ENCODE measurements at places on chromosomes 3 and 15.

DNA sequence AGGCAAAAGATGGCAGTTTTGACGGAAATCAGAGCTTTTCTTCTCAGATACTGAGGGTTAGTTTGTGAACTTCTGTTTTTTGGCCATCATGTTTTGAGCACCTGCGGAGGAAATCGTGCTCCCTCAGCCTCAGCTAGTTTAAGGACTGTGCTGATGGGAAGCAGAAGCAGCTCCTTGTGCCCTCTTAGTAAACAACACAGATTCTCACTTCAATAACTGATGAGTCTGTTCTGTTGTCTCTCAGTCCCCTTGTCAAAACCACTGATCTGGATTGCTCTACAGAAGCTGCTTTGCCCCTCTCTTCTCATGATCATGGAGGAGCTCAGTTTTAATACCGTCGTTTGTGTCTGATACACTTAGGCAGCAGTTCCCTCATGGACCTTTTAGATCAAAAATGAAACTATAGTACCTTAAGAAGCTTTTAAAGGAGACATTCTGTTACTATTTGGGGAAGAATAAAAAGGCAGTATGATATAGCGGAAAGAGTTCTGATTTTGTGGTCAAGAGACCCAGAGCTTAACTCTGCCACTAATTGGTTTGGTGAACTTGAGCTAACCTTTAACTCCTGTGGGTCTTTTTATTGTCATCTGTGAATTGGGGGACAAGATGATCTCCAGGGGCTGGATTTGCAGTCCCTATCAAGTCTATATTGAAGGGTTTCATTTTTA lies 152.6 kb downstream of the BBX start:
- DNase-seq: no peak

DNA sequence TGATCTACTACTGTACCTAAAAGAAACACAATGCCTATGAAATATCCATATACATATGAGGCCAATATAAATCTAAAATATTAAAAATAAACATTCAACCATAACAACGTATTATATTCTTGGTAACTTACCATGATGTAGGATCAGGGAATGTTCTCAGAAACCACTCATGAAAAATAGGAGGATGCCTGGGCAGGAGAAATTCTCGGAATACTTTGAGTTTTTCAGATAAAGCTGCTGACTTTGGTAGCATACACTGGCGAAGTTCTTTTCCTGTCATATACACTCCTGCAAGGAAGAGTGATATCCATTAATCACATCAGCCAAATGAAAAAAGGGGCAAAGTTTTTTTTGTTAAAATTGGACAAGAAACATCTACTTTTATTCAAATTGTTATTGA lies 11.3 kb upstream of the XRN1 start:
- no peak for DNase-seq

DNA sequence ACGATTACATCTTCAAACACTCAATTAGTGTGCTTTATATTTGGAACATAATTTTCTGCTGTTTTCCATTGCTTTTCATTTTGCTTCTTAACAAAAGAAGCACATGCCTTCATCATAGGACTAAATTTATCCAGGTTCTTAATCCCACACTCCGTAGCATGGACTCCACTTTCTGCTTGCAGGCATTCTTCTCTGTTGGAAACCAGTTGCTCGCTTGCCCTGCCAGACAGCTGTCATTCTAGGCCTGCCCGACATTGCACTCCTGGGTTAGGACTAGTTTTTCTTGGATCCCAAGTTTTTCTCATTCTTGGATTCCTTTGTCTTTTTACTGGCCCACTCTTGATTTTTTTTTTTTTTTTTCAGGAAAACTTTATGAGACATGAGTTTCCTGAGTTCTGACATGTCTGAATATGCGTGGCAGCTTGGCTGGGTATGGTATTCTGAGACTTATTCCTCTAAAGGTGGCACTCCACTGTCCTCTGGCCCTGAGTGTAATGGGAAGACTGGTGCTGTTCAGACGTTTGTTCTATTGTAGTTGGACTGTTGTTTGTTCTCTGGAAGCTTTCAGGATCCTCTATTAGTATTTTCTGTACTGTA lies 6.3 kb upstream of the ATP1B3 start:
- DNase-seq: no peak

- DNase-seq: no peak
Observed at GRCh38 chr15:67187351-67187854, 67.1 kb downstream of the AAGAB start.

GRCh38 chr3:100448079-100448478 lies 44.3 kb upstream of the TMEM45A start:
- DNase-seq: no peak

DNA sequence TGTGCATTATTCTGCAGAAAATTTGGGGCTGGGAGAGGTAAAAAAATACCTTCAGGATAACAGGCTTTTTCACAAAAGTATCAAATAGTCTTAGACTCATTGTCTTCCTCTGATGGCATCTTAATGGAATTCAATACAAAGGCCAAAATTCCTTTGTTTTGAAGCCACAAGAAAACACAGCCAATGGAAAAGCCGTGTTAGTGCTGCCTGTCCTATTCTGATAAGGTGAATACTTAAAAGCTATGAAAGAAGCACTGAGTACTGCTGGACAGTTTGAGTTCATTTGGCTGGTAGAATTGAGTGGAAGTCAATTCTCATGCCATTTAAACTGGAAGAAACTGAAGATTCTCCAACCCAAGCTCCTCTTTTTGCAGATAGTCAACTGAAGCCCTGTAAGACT lies 395.3 kb upstream of the TPRG1 start:
- DNase-seq: no peak

DNA sequence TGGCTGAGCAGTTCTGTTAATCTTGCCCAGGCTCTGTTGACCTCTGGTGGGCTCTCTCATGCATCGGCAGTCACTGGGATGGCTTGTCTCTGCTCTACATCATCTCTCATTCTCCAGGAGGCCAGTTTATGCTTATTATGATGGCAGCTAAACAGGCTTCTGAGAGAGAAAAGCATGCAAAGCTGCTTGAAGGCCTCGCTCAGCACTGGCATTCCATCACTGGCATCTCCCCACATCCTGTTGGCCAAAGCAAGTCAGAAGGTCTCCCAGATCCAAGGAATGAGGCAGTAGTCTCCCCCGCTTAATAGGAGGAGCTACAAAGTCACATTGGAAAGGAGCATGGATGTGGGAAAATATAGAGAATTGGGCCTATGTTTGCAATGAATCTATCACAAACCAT lies 212.6 kb downstream of the ZNF621 start:
- DNase-seq: no peak

DNA sequence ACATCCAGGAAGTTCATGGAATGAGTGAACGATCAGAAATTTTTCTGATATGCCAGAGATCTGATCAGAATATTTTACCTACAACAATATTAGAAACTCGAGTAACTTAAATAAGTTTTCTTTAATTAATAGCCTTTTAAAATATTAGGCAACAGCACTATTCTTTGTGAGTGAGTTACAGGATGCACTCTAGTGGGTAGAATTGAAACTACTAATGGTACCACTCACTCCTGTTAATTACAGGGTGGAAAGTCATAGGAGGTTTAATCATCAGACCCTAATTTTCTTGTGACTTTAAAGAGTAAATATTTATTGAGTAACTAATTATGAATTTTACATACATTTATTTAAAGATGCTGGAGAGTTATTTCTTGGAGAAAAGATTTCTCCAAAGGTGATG lies 217.3 kb downstream of the CACNA2D3 start:
- no peak for DNase-seq

GRCh38 chr15:100572362-100572983 lies 29.5 kb downstream of the LINS1 start:
- DNase-seq: no peak

DNA sequence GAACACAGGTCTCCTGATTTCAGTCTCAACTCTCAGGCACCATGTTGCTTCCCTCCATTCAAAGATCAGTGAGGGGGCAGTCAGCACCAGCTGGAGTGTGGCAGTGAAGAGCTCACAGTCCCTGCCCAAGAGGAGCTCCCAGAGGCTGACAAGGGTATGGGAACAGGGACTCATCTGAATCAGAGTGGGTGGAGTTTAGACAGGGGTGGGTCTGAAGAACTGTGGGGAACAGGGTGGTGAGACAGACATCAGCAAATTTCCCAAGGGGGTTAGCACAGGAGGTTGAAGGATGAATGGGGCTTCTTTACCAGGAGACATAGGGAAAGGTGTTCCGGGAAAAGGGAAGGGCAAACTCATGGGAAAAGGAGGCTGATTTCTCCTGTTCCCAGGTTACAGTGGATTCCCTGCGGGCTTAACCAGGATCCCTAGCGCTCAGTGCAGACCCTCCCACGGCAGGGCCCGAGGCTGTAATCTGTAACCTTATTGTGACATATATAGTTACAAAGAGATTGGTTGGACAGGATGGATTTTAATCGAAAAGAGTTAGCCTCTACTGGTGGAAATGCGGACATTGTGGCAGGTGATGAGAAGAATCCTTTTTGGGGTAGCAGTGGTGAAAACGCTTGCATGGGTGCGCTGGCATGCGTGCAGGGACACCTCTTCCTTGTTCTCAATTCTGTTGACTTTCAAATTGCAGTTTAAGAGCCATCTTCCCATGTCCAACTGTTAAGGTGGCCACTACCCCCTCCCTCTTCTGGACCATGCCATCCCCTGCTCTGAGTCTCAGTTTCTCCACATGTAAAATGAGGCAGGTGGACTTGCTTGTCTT lies 160.3 kb downstream of the SMAD6 start:
- no peak for DNase-seq

DNA sequence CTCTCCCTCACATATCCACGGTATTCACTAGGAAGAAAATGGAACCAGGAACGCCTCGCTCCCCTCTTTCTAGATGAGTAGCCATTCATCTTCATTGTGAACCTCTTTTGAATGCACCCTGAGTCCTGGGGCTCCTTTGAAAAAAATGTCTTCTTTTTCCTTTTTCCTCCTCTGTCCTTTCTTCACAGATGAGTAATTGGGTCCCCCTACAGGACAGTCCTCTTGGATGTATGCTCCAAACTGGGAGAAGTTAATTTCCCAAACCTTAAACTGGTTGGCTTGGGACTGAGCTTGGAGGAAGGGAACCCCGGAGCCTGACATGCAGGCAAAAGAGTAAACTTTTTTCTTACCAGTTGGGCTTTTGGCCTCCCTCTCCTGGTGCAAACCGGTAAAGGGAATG lies 108.8 kb downstream of the DPH6 start:
- no peak for DNase-seq

DNA sequence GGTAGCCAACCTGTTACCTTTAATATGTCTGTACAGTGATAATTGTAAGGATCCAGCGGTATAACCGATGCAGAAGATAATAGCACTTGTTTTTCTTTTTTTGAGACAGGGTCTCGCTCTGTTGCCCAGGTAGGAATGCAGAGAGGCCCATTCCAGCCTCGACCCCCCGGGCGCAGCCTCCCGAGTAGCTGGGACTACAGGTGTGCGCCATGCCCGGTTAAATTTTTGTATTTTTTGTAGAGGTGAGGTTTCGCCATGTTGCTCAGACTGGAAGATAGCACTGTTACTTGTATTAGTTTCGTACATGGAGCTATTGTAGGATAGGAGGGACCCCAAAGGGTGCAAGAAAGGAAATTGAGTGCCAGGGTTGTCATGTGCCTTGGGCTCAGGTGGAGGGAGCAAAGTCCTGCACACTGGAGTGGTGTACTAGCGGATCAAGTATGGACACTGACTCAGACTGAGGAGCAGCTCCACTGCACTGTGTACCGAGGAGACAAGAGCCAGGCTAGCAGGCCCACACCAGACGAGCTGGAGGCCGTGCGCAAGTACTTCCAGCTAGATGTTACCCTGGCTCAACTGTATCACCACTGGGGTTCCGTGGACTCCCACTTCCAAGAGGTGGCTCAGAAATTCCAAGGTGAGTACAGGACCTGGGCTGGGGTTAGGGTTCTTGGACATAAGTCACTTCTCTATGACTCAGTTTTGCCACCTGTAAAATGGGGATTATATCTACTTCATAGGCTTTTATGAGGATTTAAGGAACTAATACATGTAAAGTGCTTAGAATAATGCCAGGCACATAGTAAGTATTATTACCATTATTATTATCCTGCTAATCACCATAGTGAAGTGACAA lies 1.0 kb downstream of the OGG1 start:
- no peak for DNase-seq

GRCh38 chr3:124850633-124851032 lies 36.5 kb downstream of the ITGB5 start:
- no peak for DNase-seq

- DNase-seq: no peak
Observed at GRCh38 chr3:33980252-33980651, 181.8 kb downstream of the PDCD6IP start.

GRCh38 chr3:119831022-119831421 lies 49.1 kb downstream of the NR1I2 start:
- DNase-seq: no peak

GRCh38 chr3:178768072-178768864 lies 232.0 kb downstream of the KCNMB2 start:
- DNase-seq: no peak

GRCh38 chr3:157755233-157755632 lies 252.0 kb upstream of the VEPH1 start:
- DNase-seq: no peak

DNA sequence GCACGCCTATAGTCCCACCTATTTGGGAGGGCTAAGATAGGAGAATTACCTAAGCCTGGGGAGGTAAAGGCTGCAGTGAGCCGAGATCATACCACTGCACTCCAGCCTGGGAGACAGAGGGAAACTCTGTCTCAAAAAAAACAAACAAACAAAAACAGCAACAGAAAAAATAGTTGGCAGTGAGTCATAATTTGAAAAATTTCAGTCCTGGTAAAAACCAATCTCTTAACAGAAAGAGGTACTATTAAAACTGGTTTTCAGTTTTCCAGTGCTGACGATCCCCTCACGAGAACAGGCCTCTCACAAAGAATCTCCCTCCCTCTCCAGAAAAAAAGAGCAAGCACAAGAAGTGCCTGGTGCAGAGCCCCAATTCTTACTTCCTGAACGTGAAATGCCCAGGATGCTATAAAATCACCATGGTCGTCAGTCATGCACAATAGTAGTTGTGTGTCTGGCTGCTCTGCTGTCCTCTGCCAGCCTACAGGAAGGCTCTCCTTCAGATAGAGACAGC lies 22.8 kb upstream of the MAP4 start:
- DNase-seq: no peak

DNA sequence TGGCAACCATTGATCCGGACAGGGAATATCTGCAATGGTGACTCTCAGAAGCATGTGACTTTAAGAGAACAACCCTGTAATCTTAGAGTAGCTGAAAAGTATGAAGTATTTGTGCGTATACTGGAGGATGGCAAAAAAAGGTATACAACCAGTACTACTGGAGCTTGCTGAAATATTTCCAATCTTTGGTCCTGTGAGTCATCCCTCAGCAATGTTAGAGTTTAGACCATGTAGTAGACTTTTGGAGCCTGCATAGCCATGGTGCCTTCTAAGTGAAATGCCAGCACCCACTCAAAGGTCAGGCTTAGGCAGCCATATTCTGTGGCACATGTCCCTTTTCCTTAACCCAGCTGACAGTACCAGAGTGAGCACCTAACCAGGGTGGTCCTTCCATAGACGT lies 429.4 kb downstream of the NTRK3 start:
- DNase-seq: no peak

- DNase-seq: no peak
Observed at GRCh38 chr15:95603802-95604201, 726.7 kb upstream of the NR2F2 start.

- no peak for DNase-seq
Observed at GRCh38 chr3:18656866-18657265, 231.7 kb upstream of the SATB1 start.
